ENCODE measurements at places on chromosomes 3 and 15.

DNA sequence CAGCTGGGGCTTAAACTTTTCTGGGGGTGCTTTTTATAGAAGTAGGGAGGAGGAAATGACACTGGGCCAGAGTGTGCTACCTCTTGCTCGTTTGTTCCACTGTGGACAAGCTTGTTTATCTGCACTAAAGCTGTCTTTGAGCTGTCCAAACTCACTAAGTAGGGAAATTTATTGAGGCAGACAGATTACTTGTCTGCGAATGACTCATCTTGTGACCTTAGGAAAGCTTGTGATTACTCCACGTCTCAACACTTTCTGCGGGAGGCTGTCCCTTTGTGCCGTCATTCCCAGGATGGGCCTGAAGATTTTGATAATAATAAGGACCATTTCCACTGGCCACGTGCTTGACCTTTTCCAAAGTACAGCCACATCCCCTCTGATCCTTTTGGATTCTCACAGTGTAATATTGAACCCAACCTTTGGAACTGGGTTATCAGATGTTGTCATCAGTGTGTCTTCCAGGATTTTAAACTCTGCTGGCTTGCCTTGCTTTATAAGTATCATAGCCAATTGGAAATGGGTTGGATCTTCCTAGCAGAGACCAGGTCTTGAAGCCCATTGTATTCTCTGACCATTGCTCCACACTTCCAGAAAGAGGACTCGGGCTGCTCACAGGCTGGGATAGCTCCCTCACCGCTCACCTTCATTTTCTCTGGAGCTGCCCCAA lies 84.7 kb downstream of the AGBL1 start:
- DNase-seq = no peak

GRCh38 chr3:7607083-7607482 lies 746.2 kb downstream of the GRM7 start:
- no peak for DNase-seq

GRCh38 chr3:30578986-30579579 lies 27.3 kb upstream of the TGFBR2 start:
- DNase-seq = no peak

DNA sequence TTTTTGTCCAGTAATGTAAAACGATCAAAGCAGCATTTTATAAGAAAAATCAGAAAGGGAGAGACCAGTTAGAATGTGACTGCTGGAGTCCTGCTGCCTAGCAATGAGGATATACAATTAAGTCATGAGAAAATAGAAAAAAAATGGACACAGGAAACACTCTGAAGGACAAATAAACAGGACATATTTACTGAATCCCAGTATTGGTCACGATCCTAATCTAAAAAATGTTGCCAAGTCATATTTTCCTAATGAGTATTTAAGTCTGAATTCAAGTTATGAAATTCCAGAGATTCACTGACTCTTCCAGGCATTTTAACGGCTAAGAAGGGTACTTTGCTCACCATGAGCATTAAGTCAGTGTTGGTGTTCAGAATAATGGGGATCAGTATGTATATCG lies 154.3 kb upstream of the CCDC54 start:
- no peak for DNase-seq

- DNase-seq = no peak
Observed at GRCh38 chr15:80918196-80918783, 71.3 kb downstream of the MESD start.

GRCh38 chr15:25251700-25252390 lies 187.0 kb downstream of the UBE3A start:
- DNase-seq = no peak

DNA sequence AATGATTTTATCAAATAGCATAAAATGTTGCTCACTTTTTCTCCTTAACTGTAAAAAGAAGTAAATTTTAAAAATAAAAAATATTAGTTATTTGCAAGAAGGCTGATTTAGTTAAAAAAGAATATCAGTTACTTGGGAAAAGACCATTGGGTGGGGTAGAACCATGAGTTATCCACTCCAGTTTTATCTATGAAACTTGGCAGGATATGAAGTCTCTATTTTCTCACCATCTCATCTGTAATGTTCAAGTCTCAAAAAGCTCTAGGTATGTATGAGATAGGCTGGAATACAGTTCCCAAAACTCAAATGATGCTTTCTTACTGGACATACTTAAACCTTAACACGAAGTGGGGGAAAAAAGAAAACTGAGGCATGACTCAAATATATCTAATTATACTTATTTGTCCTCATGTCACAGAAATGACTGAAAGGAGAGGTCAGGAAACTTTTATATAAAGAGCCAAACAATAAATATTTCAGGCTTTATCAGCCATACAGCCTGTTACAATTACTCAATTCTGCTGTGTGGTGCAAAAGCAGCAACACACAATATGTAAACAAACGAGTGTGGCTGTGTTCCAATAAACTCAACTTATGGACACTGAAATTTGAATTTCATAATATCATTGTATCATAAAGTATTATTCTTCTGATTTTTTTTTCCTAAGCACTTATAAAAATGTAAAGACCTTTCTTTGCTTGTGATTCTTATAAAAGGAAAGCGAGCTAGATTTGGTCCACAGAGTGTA lies 131.8 kb downstream of the TBL1XR1 start:
- DNase-seq = no peak

GRCh38 chr3:62238003-62238402 lies 135.3 kb downstream of the FEZF2 start:
- no peak for DNase-seq

GRCh38 chr15:83413054-83413719 lies 34.0 kb upstream of the SH3GL3 start:
- DNase-seq = no peak

DNA sequence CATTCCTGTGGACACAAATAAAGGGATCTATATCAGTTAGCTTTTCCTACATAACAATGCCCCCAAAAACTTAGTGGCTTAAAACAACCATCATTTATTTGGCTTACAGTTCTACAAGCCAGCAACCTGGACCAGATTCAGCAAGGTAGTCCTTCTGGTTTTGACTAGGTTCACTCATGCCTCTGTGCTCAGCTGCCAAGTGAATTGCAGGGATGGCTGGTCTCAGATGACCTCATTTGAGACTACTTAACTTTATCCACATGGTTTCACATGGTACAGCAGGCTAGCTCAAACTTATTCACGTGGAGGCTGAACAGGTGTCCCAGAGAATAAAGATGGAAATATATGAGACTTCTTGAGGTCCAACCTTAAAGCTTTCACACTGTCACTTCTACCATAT lies 119.3 kb upstream of the BFSP2 start:
- no peak for DNase-seq

DNA sequence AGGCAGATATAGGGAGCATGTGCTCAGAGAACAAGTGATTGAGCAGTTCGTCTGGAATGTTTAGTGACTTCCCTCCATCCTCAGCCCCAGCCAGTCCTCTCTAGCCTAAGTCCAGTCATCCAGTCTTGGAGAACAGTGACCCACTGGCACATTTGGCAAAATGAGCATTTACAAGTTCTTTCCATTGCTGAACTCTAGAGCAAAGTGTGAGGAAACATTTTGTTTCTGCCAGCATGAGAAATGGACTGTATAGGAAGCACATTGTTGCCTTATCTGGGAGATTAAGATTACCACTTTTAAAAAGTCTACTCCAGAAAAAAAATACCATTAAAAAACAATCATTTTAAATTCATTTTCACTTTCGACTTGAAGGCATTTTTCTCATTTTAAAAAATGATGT lies 353.6 kb downstream of the SHQ1 start:
- DNase-seq = no peak

- DNase-seq = no peak
Observed at GRCh38 chr3:88219138-88219792, 69.5 kb downstream of the C3orf38 start.

- no peak for DNase-seq
Observed at GRCh38 chr3:176948151-176948550, 249.1 kb downstream of the TBL1XR1 start.

- no peak for DNase-seq
Observed at GRCh38 chr3:116264546-116265319, 180.6 kb downstream of the LSAMP start.

GRCh38 chr15:84979651-84980050 lies 2.0 kb upstream of the PDE8A start:
- DNase-seq = no peak

DNA sequence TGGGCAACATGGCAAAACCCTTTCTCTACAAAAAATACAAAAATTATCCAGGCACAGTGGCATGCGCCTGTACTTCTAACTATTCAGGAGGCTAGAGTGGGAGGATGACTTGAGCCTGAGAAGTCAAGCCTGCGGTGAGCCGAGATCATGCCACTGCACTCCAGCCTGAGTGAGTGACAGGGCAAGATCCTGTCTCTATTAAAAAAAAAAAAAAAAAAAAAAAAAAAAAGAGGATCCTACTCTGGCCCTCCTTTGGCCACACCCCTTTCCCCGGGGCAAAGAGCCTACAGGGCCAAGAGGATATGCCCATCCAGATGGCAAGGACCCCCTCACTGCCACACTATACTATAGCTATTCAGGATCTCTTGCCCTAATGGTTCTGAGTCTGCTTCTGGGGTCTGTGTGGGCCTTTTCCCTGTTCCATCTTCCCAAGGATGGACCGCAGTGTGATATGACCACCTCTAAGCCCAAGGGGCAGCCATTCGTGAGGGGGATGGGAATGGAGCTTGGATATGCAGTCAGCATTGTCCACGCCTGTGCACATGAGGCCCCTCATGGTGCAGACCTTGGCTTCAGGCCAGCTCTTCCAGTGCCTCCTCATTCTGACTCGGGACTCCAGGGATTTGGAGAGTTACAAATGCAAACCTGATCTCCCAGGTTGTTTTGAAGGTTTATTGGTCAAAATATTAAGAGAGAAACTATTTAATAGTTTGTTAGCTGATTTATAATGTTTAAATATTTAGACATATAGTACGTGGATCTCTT lies 7.3 kb downstream of the TYRO3 start:
- DNase-seq = no peak

- DNase-seq = no peak
Observed at GRCh38 chr15:101232677-101233076, 19.2 kb downstream of the CHSY1 start.

- no peak for DNase-seq
Observed at GRCh38 chr3:16118396-16118795, 56.1 kb upstream of the GALNT15 start.

- no peak for DNase-seq
Observed at GRCh38 chr3:79250746-79251145, 517.1 kb downstream of the ROBO1 start.

DNA sequence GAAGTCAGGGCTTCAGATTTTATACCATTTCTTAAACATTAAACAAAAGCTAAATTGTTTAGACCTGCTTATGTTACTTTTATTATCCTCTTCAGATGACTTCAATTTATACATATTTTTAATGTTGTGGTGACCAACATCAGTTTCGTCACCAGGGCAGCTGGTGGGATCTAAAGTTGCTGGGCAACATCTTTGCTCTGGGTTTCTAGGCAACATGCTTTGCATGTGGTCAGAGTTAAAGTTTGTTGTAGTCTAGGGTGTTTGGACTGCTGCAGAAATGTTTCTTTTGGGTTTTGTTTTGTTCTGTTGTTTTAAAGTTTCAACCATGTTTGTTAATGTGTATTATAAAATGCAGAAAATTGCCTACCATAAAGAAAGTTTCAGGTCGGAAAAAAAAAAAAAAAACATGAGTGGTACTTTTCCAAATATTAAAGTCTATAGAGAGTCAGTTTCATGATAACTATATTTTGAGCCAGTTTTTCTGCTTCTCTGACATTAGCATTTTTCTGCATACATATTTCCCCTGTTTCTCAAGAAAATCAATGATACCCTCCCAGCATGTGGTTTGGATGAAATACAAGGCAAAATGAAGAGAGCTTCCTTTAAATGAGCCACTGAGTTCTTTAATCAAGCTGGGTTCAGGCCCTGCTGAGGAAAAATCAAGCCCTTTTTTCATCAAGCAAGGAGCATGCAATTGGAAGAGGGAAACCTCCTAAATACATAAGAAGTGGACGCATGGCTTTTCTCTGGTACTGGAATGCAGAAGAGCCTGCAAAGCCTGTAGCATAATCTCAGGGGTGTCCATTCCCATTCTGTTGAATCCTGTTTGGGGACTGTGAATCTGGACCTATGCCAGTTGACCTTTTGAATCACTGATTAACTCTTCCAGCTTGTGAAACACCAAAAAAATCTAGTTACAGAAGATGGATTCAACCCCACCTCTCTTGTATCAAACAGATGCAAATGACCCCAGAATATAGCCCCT lies 35.0 kb upstream of the VGLL3 start:
- DNase-seq = no peak

GRCh38 chr3:157027861-157028745 lies 131.8 kb downstream of the CCNL1 start:
- DNase-seq = no peak

- no peak for DNase-seq
Observed at GRCh38 chr15:75355369-75355768, 8.5 kb downstream of the NEIL1 start.

GRCh38 chr3:150968341-150969035 lies 4.0 kb downstream of the CLRN1 start:
- DNase-seq = no peak

DNA sequence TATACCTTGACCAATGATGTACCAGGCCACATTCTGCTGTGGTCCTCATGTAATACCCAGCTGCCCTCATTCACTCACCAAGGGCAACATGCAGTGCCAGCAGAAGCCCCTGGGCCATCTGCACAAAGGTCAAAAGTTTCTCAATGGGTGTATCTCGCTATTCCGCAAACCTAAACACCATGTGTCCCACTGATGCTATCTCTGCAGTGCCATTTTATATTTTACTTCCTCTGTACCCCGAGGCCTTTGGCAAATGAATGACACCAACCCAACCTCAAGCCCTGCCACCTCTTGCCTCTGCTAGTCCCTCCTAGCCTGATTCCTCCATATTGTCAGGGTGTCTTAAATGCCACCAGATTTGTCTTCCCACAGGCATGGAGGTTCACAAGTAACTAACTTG lies 59.2 kb downstream of the AAGAB start:
- no peak for DNase-seq

GRCh38 chr3:50125541-50126286 lies 29.4 kb upstream of the SEMA3F start:
- DNase-seq = no peak

DNA sequence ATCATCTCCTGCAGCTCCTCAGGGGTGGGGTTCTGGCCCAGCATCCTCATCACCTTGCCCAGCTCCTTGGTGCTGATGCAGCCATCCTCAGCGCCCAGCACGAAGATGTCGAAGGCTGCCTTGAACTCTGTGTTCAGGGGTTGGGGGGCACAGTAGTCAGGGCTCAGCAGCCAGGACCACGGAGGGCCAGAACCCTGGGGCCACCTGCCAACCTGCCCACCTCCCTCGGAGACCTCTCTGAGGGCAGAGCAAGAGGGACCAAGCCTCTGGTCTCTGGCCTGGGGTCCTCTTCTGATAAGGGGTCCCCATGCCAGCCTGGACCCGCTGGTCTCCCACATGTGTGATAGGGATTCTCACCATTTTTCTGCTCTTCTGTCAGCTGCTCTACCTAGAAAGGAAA lies 1.7 kb downstream of the TNNC1 start:
- no peak for DNase-seq

- no peak for DNase-seq
Observed at GRCh38 chr3:150439657-150440056, 31.6 kb downstream of the TSC22D2 start.
